Activated naive CD4-positive, alpha-beta T cell (primary cell): ENCODE measurements at places on chromosomes 6 and 20.

DNA sequence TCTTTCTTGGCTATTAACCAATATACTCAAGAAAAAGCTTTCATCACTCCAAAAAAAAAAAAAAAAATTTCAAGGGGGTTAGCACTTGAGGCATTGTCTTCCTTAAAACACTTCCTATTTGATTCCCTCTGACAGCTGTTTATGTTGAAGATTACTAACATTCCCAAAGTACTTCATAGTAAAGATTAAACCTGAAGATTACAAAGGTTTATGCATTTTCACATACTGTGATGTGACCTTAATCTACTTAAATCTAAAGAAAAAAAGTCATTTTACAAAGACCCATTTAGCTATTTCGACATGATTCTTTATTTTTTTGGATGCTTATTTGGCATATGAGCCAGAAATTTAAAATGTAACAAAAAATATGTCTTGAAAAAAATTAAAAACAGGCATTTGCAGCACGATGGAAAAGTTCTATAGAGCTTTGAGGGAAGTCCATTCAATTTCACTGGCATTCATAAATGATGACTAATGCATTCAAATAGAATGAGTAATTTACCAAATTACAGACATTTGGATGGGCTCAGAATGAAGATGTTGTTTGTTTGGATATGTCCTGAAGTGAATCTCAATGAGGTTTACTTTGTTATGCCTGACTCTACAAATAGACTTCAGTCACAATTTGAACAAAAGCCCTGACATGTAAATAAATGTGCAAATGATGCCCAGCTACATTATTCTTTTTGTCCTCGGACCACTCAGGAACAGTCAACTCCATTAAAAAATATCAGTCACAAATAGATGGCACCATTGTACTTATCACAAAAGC is 674.6 kb upstream of the MARCKS start:
- DNase-seq: no peak

DNA sequence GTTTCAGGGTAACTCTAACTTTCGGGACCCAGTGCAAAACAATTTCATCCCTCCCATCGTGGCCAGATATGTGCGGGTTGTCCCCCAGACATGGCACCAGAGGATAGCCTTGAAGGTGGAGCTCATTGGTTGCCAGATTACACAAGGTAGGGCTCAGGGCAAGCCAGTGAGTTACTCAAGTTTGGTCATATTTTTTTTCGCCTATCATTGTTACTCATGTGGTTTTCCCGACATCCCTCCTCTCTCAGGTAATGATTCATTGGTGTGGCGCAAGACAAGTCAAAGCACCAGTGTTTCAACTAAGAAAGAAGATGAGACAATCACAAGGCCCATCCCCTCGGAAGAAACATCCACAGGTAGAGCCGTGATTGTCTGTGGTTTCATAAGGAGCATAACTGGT is 58.2 kb downstream of the DCBLD1 start:
- DNase-seq: no peak

GRCh38 chr20:10521068-10521831 is 86.1 kb downstream of the SLX4IP start:
- no peak for DNase-seq

- DNase-seq: no peak
These were observed 5.1 kb upstream of the SRSF6 start for GRCh38 chr20:43452404-43453126.

DNA sequence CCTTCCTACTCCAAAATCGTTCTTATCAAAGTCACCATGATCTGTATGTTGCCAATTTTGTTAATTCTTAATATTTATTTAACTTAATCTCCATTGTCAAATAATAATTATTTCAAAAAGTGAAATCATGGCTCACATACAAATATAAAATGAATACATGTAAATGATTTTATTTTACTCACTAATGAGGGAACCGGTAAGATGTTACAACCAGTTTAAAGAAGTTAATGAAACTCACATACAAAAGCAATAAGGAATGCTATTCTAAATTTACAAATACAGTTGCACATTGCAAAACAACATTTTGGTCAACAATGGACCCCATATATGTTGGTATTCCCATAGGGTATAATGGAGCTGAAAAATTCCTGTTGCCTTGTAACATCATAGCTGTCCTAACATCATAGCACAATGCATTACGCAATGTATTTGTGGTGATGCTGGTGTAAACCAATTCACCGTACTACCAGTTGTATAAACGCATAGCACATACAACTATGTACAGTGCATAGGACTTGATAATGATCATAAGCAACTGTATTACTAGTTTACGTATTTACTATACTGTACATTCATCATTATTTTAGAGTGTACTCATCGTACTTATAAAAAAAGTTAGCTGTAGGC is 6.5 kb upstream of the SLC22A16 start:
- no peak for DNase-seq

GRCh38 chr20:49452011-49452482 is 30.4 kb downstream of the KCNB1 start:
- no peak for DNase-seq
